Activated T-helper 17 cell treated with anti-CD3 and anti-CD28 coated beads, Interleukin-2, amount 50 U/mL, for 72 hours (primary cell): ENCODE measurements at places on chromosomes 3 and 15. TPM values are rescaled to one million over a fixed set of nuclear protein-coding genes. Genes with fewer than 3 reads are reported as not detected.

DNA sequence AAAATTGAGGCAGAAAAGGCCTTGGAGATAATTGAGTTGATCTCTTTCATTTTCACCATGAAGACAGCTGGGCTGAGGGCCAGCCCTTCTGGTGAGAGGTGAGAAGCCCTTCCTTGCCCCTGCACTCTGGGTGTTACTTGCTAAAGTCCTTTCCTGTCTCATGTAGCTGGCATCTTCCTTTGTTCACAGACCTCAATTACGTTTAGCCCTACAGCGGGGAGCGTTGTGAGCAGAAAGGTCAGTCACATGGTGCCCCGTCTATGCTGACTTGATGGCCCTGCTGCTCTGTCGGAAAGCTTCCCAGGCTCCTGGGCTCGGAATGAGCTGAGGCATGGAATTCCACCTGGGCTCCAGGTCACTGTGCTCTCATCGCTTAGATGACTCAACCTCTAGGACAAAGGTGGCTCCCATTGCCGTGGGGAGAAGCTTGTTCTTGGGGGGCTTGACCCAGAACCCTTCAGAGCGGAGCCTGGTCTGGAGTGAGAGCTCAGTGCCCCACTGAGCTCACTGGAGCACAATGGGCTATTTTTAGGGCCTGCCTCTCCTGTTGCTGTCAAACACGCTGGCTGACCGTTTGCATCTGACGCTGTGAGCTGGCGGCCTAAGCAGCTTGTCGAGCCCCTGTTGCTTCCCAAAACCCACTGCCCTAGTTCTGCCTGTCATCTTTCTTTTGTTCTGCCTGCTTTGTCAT is 47.0 kb downstream of the RPLP1 start:
- no peak for ATAC-seq

The RAP2B gene
- 20.7 TPM for total RNA-seq

The SEMA3B gene
- 2.3 TPM for total RNA-seq

The CLSTN2 gene
- 0.08 TPM for total RNA-seq
